ENCODE measurements at places on chromosomes 6 and 20.

DNA sequence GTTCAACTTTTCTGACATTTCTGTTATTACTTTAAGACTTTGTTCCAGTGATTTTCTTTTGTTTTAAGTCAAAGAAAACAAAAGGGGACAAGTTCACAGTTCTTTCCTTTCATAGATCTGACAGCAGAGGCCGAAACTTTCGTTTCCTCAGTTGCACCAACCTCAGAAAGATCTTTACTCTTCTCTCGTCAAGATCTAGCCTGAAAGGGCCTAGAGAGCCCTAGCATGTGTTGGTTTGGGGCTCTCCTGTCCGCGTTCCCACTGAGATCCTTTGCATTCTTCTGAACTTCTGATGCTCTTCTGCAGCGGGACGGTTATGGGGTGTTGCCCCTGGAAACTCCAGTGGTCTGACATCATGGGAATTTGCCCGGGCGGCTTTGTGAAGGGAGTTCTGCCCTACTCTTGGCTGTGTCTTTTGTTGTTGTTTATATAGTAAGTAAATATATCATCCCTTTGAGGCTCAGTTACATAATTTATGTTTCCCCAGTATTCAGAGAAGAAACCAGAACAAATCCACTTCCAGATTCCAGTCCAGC, 129.1 kb downstream of the SASH1 start:
- no peak for DNase-seq

GRCh38 chr6:105815661-105816555, 270.2 kb upstream of the PRDM1 start:
- DNase-seq, result no peak

DNA sequence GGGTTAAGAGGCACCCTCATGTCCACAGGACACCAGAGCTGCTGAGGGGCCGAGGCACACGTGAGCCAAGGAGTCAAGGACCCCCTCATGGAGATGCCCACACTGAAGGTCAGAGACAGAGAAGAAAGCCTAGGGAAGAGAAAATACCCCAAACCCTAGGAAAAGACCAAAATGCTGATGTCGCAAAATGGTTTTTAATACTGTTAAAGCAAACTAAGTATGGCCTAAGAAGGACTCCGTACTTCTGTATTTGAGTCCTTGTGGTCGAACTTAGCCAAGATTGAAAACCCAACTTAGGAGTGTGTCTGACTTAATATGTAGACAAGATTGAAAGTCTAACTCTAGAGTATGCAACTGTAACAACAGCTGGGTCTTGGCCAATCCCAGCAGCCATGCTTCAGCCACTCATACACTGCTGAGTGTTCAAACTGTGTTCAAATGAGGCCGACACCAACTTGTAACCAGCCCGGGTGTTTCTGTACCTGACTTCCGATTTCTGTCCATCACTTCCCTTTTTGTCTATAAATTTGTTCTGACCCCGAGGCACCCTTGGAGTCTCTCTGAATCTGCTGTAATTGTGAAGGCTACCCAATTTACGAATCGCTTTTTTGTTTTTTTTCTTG, 92.6 kb upstream of the AGPAT4 start:
- no peak for DNase-seq

DNA sequence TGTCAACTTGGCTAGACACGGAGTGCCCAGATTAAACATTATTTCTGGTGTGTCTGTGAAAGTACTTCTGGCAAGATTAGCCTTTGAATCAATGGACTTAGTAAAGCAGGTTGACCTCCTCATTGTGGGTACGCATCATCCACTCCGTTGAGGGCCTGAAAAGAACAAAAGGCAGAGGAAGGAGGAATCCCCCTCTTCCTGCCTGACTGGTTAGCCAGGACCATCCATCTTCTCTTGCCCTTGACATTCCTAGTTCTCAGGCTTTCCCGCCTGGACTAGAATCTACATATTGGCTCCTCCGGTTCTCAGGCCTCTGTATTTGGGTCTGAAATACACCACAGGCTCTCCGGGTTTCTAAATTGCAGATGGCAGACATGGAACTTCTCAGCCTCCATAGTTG, 74.0 kb upstream of the POPDC3 start:
- DNase-seq, result no peak

DNA sequence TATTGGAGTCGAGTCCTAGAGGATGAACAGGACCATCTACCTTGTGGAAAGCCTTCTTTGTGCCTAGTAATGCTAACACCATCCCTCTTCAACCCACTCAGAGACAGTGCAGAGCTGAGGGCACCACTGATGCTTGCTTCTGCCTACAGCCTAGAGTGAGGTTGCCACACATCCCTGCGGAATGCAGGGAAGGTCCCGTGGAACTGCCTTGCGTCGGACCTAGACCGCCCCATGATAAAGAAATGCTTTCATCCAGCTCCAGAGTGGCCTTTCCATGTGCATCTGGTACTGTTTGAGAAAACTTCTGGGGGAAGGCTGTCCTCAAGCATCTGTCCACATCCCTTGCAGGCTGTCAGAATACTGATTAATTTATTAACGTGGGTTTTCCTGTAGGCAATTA, 168.4 kb downstream of the PHACTR1 start:
- DNase-seq, result no peak

DNA sequence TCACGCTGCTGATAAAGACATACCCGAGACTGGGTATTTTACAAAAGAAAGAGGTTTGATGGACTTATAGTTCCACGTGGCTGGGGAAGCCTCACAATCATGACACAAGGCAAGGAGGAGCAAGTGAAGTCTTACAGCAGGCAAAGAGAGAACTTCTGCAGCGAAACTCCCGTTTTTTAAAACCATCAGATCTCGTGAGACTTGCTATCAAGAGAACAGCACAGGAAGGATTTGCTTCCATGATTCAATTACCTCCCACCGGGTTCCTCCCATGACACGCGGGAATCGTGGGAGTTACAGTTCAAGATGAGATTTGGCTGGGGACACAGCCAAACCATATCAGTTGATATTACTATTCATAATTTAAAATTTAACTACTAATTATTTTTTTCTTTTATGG, 157.3 kb upstream of the ATXN1 start:
- no peak for DNase-seq

- no peak for DNase-seq
Measured at GRCh38 chr6:69012211-69012610, 377.1 kb downstream of the ADGRB3 start.

DNA sequence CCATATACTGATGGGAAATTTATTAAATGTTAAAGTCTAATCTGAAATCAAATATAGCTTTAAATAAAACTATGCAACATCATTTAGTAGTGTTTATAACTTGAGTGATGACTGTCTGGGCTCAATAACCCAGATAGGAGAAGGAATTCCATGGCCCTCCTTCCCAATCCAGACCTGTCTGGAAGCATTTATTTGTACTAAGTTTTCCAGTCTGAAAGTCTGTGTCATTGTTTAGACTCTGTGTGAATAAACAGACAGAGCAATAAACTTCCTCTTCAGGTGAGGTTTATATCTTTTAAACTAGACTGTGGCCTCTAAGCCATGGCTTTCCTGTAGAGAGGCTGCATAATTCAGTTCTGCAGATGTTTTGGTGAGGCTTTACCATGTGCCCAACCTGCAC, 176.4 kb downstream of the SOX4 start:
- DNase-seq, result no peak

- no peak for DNase-seq
Measured at GRCh38 chr6:16712931-16713484, 48.3 kb downstream of the ATXN1 start.

DNA sequence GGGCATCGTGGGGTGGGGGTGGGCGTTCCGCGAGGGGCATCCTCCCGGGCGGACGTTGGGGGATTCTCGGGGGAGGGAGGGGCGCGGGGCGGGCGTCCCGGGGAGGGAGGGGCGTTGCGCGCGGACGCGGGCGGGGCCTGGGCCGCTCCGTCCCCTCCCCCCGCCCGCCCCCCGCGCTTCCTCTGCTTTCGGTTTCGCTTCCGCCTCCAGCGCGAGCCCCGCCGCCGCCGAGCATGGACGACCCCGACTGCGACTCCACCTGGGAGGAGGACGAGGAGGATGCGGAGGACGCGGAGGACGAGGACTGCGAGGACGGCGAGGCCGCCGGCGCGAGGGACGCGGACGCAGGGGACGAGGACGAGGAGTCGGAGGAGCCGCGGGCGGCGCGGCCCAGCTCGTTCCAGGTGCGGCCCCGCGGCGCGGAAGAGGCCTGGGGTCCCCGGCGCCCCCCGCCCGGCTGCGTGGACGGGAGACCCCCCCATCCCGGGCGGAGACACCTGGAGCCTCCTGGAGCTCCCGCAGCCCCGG, at the start of gene OGFR:
TSS of gene OGFR (plus strand) at position 209 of the 528 bp plus-strand sequence. CDS start at position 234, 25 bp downstream.
- no peak for DNase-seq

GRCh38 chr6:27873021-27873940, 38.9 kb downstream of the OR2B2 start:
- DNase-seq, result no peak

DNA sequence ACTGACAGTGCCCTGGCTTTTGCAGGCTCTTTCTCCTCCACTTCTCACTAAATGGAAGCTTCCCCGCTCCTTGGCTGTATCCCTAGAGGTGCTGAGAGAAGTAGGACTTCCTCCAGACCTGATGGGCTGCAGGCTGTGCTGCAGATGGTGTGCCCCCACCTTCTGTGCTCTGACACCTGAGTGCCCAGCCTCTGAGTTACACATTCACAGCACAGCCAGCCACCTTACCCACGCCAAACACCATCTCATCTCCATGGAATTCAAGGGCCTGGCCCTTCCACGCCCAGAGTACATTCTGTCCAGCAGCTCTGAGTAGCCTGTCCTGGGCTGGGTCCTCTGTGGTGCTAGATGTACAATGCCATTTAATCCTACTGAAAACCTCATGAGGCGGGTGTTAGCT, 5.3 kb downstream of the SFTA2 start:
- DNase-seq, result no peak

- DNase-seq, result no peak
Measured at GRCh38 chr6:133551847-133552341, 310.7 kb downstream of the EYA4 start.

- DNase-seq, result no peak
Measured at GRCh38 chr20:37298190-37298939, 8.9 kb downstream of the MANBAL start.

- DNase-seq, result no peak
Measured at GRCh38 chr6:112027942-112028674, 25.8 kb upstream of the CCN6 start.

- DNase-seq, result no peak
Measured at GRCh38 chr20:37120497-37120896, 24.7 kb upstream of the RBL1 start.

DNA sequence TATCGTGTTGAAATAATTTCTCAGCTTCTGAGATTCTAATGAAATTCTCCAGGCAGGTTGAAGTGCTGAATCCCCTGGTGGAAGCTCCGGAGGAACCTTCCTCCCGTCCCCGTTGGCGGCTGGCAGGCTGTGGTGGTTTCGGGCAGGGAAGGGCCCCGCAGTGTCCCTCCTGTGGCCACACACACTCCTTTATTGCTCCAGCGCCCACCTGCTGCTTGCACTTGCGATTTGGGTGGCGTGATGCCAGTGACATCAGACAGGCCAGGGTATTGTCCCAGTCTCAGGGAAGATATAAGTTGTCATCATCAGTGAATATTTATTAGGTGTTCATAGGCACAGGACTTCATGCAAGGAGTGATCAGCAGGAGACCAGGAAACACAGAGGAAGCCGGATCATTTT, 530.4 kb downstream of the QKI start:
- DNase-seq, result no peak

DNA sequence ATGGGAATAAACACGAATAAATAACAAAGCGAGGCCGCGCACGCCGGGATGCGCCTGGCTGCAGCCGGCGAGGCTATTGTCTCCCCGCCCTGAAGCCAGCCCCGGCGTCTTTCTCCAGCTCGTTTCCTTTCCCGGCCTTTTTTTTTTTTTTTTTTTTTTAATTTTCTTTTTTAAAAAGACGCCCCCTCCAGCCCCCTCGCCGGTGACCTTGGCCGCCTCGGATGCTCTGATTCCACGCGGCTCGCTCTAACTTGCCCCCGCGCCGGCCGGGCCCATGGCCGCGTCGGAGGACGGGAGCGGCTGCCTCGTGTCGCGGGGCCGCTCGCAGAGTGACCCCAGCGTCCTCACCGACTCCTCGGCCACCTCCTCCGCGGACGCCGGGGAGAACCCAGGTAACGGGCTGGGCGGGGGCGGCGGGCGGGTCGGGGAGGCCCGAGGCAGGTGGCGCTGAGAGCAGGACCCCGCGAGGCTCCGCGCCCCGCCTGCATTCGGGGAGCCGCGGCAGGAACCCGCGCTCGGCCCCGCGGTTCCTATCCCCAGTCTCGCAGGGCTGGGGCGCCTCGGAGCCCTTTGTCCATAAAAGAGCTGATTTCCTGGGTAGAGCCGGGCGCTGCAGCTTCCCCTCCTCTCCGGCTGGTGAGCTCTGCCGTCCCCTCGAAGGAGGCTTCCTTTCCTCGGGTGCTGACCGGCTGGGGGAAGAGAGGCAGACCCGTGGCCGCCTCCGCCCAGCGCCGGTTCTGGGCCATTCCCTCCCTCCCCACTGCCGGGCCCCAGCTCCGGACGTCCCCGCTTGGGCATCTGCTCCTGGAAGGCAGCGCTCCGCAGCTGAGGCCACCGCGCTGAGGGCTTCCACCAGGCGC, 631 bp downstream of the PHACTR3 start:
- DNase-seq, result no peak

GRCh38 chr6:122753000-122753687, 26.4 kb upstream of the FABP7 start:
- DNase-seq, result no peak

DNA sequence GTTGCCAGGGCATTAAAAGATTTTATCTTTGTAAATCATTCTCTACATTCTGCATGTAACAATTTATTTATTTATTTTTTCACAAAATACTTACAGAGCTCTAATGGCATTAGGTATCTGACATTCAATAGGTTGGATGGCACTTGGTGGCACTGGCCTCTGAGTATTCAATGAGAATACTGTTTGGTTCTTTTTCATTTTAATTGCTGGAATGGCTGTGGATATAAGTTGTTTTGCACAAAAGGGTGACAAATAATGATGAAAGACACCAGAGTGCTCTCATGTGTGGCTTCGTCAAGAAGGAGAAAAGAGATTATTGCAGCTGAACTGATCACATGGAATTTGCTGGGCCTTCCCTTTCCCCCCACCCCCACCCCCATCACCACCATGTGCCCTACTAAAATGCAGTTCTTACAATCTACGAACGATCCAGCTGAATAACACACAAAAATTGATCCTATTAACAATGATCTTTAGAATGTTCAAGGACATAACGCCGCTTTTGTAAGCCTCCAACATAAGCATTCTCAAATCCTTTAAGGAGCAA, 195.2 kb upstream of the POU3F2 start:
- no peak for DNase-seq

DNA sequence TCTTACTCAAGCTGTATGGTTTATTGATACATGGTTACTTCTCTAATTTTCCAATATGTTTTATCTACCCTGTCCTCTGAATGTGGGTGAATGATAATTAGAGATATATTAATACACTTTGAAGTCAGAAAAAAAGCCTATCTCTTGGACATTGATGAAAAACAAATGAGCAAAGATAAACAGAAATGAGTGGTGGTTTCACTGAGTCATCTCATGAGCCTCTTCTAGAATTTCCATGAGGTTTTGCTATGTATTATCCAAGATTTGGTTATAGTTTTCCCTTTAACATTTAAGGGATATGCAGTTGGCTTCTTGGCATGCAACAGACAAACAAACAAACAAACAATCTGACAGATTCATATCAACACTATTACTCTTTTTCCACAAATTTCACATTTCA, 586.8 kb downstream of the RFPL4B start:
- DNase-seq, result no peak
